Epithelial cell of proximal tubule (primary cell): ENCODE measurements at places on chromosomes 16 and 17.

- DNase-seq = no peak
Measured at GRCh38 chr17:74898376-74898946, 5.0 kb upstream of the FADS6 start.

DNA sequence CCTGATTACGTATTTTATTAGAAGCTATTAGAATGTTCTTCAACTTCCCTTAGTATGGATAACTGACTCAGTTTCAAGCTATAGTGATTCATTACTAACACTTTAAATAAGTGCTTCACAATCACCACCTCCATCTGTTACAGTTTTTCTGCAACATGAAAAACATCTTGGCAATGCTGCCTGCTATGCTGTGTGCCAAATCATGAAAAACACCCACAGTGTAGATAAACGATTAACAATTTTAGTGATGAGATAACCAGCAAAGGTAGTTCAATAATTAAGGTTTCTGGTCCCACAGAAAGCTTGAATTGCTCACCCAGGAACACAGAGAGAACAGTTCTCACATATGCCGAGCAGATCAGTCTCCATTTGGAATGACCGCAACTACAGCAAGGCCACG lies 51.4 kb upstream of the SLC25A19 start:
- no peak for DNase-seq

- no peak for DNase-seq
Measured at GRCh38 chr17:56793957-56794356, 39.8 kb downstream of the C17orf67 start.

DNA sequence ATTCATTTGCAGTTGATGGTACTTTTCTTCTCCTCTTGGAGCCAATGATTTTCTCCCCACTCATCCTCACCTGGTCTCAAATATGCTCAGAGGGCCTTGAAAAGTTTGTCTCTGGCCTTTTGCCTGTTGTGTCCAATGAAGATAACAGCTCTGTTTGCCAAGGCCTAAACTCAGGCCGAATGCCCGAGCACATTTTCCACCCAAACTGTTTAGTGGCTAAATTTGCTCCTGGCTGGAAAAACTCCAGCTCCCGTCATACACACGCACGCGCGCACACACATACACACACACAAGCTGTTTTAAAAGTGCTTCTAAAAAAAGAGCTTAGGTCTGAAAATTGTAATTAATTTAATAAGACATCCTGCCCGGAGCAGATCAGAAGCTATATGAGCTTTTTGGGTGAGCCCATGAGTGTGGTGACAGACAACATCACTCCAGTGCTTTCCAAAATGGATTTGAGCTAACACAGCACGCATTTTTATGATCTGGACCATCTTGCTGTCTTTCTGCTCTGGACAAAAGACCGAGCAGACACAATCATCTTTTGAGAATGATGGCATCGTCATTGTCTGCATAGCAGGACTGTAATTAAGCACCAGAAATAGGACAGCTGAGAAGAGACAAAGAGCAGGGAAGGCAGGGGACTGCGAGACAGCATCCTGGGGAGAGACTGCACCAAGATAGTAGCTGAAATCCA lies 48.9 kb downstream of the IRX6 start:
- DNase-seq = no peak

- DNase-seq = no peak
Measured at GRCh38 chr16:75584108-75584507, 17.9 kb downstream of the GABARAPL2 start.

- no peak for DNase-seq
Measured at GRCh38 chr17:56119936-56120335, 33.3 kb upstream of the ANKFN1 start.

DNA sequence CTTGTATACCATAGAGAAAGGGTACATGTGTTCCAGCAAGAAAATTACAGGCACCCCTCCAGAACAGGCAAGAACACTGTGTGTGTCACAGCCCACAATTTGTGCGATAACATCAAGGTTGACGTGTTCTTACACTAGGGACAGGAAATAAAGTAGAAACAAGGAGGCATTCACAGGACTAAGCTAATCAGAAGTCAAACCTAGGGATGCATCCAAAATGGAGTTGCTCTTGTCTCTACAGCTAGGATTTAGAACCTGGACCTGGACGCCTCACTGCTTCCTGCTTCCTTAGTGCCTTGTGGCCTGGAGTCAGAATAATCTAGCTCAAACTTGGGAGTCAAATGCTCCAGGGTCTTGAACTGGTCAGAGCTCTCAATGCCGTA lies 41.3 kb downstream of the GINS3 start:
- DNase-seq = no peak

DNA sequence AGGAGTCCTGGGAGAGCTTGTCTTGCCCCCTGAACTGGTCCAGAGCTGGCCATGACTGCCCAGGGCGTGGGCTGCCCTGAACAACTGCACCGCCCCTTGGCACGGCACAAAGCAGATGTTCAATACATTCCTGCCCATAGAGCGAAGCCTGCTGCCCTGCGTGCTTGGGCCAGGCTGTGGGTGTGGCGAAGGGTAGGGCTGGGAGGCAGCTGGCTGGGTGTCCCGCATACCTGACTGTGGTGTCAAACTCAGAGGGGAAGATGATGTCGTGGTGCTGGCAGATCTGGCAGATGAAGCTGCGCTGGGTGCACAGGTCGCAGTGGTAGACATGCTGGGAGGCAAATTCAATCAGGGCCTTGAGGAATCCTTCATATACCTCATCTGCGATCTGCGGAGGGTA lies 124.2 kb upstream of the SMURF2 start:
- DNase-seq = no peak

DNA sequence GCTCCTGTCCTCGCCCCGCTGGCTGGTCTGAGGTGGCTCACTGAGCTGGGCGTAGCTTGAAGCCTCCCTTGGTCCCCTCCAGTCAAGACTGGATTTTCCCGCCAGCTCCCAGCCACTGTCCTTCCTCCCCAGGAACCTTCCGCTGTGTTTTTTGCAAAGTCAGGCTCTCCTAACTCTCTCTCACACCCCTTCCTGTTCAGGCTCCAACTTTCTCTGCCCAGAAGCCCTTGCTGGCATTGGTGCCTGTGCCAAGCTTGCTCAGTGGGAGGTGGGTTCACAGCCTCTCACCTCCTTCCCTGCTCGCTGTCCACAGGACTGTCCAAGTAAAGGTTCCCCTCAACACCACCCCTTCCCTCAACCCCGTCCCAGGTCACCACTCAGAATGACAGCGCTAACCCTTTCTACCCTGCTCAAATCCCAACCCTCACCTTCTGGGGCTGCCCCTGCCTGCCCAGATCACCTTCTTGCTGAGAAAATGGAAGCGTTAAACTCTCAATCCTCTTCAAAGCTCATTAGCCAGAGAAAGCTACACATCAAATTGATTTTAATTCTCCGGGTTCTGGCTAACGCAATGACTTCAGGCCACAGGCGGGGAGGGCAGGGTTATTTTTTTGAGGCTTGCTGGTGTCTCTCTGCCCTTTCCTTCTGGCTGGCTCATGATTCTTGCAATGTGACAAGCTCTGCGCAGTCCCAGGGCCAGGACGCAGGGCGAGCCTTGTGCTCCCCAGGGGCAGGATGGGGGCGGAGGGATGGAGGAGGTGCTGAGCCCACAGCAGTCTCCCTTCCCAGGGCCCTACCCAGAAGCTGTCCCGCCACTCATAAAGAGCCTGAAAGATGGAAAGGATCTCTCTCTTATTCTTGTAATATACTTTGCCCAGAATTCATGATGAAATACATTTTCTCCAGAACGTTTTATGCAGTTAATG lies 357.2 kb upstream of the TNRC6C start:
- DNase-seq = no peak

- DNase-seq = no peak
Measured at GRCh38 chr17:39939588-39940419, 12.3 kb downstream of the LRRC3C start.

DNA sequence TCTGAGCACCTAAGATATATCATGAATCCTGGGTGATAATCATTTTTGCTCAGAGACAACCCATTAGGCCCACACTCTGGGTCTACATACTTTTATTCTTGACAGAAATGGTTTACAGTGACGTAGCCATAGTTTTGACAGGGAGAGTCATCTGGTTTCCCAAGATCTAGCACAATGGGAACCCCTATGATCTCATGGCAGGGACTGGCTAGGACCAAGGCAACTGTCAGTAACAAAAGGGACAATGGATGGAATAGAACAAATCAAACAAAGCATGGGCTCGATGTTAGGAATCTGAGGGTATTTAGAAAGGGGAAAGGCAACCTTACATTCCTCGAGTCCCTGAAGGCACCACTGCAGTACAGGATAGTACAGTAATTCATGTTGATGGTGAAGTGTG lies 20.5 kb downstream of the CFAP97D1 start:
- DNase-seq = no peak

DNA sequence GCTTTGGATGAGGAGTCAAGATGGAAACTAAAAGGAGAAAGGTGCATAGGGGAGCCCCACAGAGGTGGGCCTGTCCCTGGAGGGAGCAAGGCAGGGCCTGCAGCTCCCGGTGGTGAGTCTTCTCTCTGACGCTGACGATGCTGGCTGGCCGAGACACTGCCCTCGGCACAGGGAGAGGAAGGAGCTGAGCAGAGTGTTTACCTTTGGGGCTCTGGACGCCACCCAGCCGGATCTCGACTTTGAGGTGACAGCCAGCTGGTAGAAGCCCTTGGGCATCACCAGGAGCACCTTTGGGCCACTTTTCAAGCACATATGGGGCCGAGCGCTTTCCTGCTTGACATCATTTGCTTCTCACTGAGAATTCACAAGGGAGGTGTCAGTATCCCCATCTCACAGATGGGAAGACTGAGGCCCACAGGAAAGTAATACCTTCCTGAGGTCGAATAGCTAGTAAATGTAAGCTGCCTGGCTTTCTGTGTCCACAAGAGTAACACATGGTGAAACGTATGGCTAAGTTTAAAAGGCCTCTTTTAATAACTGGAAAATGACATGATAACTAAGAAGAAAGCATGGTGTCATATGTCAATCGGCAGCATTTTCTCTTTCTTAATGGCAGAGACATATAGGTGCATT lies 294.3 kb upstream of the TNRC6C start:
- DNase-seq = no peak

- no peak for DNase-seq
Measured at GRCh38 chr17:57294629-57295501, 38.5 kb downstream of the MSI2 start.

GRCh38 chr16:68850481-68850880 lies 7.2 kb downstream of the TANGO6 start:
- no peak for DNase-seq

- no peak for DNase-seq
Measured at GRCh38 chr16:72311426-72311825, 139.5 kb upstream of the PMFBP1 start.

- DNase-seq = no peak
Measured at GRCh38 chr16:53080345-53081031, 25.7 kb downstream of the CHD9 start.

DNA sequence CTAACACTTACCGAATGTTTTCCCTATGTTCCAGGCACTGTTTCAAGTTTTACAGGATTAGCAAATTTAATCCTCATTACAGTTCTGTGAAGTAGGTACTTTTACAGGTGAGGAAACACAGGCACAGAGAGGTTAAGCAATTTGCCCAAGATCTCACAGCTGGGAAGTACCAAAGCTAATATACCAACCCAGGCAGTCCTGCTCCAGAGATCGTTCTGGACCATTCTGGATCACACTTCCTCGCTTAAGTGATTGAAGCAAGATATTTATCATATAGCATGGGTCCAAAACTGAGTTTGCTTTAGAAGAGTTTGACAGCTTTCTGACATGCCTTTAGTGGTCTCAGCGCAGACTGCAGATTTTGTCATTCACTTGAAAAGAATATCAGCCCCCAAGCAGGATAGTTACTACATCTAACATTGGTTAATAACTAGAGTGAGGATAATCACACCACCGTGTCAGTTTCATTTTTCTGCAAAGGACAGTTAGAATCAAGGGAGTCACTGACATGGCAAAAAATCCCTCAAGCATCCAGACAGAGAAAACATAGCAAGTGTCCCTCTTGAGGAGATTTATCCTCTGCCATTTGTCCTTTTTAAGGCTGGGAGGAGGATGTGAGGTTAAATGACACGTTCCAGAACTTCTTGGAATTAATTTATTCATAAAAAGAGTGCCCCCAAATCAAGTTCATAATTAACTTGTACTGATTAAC lies 5.1 kb downstream of the HS3ST3B1 start:
- no peak for DNase-seq

GRCh38 chr16:55046513-55046912 lies 115.8 kb downstream of the IRX5 start:
- DNase-seq = no peak

- DNase-seq = no peak
Measured at GRCh38 chr16:4613636-4614570, 785 bp downstream of the UBALD1 start.

DNA sequence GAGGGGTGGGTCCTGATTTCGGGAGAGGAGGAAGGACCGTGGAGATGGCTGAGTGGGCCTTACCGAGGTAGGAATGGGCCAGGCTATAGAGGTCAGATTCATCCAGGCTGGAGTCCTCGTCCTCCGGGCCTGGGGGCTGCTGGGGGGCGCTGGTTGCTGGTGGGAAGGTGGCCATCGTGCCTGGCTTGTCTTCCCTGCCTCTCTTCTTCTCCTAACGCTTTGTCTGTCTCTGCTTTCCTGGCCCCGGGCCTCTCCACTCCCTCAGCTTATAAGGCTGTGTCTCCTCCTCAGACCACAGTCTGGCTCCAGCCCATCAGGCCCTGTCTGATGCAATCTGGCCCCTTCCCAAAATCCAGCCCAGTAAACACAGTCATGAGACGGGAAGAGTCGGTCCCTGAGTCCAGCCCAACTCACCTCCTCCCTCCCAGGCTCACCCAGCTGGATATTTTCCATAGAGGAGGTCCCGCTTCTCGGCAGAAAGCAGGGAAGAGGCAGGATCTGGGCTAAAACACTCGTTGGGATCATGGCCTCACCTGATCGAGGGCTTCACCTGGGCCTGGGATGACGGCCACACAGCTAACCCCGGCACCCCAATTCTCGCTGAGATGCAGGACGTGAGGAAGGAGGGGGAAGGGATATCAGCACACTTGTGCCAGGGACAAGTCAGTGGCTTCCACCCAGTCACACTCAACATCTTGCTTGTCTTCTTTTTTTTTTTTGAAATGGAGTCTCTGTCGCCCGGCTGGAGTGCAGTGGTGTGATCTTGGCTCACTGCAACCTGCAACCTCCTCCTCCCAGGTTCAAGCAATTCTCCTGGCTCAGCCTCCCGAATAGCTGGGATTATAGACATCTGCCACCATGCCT lies at the start of gene NUPR1:
Gene NUPR1, minus strand, starts transcription at position 242 of the 864 bp plus-strand sequence. Its CDS starts 67 bp downstream, at position 175.
- DNase-seq = peak; percentile 71

- no peak for DNase-seq
Measured at GRCh38 chr16:66255647-66256046, 110.8 kb upstream of the CDH5 start.

DNA sequence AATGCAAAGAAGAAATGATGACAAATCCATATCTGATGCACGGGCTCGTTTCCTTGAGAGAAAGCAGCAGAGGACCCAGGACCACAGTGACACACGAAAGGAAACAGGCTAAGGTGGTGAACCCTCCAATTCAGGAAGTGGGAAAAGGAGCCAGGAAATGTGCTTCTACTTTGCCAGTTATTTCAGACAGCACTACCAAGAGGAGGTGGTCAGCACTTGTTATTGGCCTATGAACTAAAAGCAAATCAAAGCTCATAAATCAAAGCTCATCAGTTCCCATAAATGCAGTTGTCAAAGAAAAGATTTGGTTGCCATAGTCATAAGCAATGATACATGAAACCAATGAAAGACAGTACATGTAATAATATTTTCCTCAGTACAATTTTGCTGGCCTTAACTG lies 12.6 kb upstream of the CLTC start:
- DNase-seq = no peak

GRCh38 chr17:8922928-8923327 lies 42.6 kb downstream of the PIK3R5 start:
- no peak for DNase-seq
